ENCODE measurements at places on chromosomes 6 and 20.

GRCh38 chr6:51842061-51842803 is 245.2 kb downstream of the PKHD1 start:
- no peak for DNase-seq

GRCh38 chr6:106520711-106521401 is 108.4 kb downstream of the RTN4IP1 start:
- peak; percentile 86 for DNase-seq

DNA sequence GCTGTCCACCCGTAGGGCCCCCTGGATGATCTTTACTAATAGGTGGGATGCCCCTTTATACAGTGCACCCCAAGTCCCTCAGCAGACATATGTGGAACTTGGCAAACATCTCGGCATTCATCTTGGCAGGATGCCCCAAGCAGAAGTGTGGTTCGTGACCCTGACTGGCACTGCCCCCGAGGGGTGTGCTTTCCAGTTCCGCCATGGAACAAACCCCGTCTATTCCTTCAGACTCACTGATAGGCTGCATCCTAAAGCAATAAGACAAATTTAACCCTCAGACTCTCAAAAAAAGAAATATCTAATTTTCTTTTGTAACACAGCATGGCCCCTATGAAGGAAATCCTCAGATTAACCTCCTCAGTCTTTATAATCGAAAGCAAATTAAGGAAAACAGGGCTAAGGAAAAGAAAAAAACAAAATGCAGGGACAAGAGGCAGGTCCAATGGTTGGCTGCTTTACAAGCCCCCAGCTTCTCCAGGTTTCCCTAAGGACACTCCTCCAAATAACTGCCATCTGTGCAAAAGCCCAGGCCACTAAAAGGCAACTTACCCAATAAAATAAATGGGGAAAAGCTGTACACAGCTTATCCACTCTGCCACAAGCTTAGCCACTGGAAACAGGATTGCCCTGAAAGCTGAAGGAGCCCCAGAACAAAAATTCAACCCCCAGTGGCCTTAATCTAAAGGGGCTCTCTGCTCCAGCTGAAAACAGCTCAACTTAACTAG is 30.5 kb upstream of the RIPK1 start:
- DNase-seq, result no peak

DNA sequence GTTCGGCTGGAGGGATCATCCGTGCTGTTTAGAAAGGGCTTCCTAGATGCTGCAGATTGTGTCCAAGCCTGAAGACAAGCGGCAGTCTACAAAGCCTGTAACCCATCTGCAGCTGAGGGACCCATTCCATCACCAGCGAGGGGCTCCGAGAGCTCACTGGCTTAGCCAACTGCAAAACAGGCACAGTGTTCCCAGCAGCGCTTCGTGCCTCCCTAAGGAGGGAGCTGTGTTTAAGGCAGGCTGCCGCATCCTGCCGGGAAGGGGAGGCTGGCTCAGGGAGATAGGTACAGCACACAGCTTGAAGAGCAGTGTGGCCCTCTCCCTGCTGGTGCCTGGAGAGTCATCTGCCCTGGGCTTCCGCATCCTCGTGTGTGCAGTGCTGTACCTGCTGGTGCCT is 32.4 kb downstream of the DUSP22 start:
- no peak for DNase-seq

DNA sequence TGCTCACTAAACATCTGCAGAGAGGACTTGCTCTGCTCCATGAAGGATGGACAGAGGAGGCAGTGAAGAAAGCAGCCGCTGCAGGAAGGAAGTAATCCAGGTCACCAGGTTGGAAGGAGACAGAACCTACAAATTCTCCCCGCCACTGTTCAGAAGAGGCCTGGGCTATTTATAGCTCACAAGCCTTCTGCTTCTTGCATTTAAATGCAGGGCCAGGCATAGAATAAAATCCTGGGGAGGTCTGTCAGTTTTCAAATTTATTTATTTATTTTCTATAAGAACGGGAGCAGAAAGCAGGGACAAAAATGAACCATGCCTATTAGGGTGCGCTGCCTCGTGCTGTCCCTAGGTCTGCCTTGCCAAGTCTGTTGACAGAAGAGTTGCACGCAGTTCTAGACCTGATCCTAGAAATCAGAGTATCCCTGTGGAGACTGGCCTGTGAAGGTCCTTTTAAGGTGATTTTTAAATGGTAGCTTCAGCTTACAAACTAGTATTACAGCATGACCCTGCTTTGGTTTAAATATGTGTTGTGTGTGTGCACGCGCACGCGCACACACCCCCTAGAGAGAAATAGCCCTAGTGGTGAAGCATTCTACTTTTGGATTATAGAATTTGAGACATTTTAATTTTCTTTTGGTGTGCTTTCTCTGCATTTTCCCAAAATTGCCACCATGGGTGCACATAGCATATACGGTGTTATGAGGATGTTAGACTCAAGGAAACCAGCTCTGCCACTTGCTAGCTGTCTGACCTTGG is 19.5 kb downstream of the RIMS4 start:
- no peak for DNase-seq

All from activated naive CD4-positive, alpha-beta T cell treated with anti-CD3 and anti-CD28 coated beads, Interleukin-2, amount 10 ng/mL, durations not matched to agents 7 days and 5 days (primary cell).